ENCODE measurements at places on chromosomes 12 and 14.

DNA sequence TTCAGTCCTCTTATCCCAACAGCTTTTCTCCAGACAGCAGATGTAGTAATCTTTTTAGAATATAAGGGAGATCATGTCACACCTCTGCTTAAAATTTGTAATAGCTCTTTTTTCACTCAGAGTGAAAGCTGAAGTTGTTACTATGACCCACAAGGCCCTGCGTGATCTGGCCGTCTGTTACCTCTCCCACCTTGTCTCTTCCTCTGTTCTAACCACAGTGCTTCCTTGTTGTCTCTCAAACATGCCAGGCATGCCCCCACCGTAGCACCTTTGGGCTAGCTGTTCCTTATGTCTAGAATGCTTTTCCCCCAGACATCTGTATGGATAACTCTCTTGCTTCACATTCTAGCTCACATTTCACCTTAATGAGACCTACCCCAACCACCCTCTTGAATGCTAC lies 6.5 kb downstream of the NECAP1 start:
- no peak for DNase-seq

GRCh38 chr12:11641522-11641921 lies 8.0 kb upstream of the ETV6 start:
- DNase-seq, result no peak

GRCh38 chr14:57712102-57712501 lies 153.8 kb downstream of the SLC35F4 start:
- no peak for DNase-seq

DNA sequence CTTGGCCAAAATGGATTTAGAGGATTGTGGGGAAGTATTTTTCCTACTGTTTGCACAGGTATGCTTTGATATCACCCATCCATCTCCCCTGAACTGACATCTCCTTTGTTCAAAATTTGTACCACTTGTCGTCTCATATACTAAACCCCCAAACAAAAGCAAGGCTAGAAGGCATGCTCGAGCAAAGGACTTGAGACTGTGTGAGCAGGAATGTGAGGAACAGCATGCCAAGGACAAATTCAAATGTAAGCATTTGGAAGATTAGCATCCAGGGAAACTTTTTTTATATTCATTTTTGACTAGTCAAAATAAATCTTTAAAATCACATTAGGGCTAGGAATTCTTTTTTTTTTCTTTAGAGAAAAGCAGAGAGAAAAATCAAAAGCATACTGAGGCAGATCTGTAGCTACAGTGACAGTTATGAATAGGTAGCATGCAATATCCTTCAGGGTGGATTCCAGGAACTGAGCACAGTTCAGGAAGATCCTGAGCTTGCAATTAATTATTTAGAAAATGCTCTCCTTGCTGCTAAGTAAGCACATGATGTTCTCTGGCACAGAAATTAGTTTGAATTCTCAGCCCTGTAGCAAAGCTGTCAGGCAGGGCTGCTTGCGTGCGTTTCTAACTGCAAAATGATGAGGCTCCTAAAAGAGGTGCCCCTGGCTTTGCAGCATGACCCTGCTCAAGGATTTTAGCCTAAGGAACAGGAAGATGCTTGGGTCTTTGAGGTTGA lies 327.7 kb downstream of the LRIG3 start:
- DNase-seq, result peak; percentile 28

GRCh38 chr12:12718853-12719252 lies 1.7 kb downstream of the CDKN1B start:
- peak; percentile 32 for DNase-seq

Data from retina (tissue), 1 donor.